ENCODE measurements at places on chromosomes 3 and 15.

DNA sequence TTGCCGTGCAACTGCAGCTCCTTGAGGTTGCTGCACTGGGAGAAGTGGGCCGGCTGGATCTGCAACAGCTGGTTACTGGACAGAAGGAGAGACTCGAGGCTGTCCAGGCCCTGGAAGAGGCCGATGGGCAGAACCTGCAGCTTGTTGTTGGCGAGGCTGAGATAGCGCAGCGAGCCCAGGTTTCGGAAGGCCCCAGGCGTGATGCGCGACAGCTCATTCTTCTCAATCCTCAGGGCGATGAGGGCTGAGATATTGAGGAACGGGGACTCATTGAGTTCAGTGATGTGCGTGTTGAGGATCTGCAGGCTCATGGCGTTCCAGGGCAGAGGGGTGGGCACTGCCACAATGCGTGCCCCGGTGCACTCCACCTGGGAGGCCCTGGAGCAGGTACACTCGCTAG is 9.0 kb downstream of the LRRC15 start:
- no peak for DNase-seq

GRCh38 chr3:16407366-16407765 is 106.1 kb downstream of the RFTN1 start:
- DNase-seq = no peak

DNA sequence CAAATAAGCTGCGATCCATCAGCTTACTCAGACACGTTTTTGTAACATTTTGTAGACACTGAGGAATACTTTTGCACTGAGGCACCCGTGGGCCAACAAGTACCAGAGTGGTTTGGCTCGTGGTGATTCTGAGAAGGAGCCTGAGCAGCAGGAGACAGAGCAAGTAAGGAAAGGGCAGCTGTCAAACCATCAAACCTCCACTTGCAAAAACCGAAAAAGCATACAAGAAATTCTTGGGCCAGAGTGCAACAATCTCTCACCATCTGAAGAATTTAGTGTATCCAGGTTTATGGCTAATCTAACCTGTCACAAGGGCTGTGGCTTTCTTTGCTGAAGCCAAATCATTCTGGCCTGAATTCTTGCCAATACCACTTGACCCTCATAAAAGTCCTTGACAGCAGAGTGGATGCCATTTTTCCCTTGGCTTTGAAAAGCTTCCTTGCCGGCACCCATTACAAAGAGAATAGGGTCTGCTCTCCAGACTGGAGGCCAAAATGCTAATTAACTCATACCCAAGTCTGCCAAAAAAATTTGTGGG is 56.7 kb downstream of the MYO1E start:
- no peak for DNase-seq

- DNase-seq = no peak
Observed at GRCh38 chr15:45486317-45486716, 36.2 kb downstream of the SLC30A4 start.

- no peak for DNase-seq
Observed at GRCh38 chr3:59426821-59427565, 377.2 kb upstream of the CFAP20DC start.

DNA sequence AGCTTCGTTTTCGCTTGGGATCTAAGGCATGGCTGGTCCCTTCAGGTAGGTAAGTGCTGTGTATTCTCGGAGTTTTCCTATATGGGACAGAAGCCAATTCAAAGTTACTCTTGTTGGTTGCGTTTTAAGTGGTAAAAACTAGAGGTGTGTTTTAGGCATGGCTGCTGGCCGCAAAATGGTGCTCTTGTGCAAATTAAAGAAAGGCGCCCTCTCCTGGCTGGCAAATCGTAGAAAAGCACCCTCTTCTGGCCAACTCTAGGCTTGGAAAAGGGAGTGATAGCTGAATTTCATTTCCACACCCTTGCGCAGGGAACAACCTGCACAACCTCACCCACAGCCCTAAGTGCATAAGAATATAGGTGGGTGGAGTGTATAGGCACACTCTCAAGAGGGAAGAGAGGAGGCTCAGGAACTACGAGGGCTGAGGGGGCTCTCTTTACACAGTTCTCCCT is 23.5 kb downstream of the DRD3 start:
- DNase-seq = peak; percentile 35

GRCh38 chr3:79047581-79047980 is 720.2 kb downstream of the ROBO1 start:
- DNase-seq = no peak

- DNase-seq = no peak
Observed at GRCh38 chr3:150602426-150603152, 532 bp upstream of the SELENOT start.

DNA sequence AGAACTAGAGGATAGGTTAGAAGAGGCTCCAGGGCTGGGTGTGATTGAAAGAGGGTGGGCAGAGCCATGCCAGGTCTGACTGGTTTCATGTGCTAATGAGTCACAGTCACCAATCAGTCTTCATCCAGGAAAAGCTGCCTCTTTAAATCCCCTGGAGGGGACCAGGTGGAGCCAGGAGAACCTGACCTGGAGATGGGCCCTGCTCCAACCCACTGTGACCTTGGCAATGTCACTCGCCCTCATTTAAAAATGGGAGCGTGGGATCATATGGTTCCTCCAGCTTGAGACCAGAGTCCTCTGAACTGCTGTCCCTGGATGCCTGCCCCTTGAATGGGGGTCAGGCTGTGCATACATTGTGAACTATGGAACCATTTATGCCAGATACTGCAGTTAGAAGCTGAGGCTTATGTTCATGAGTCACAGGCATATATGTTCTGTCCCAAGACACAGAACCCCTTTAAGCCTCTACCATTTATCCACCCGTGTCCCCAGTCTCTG is 23.0 kb downstream of the HES1 start:
- DNase-seq = no peak

- DNase-seq = no peak
Observed at GRCh38 chr15:60941448-60941847, 287.7 kb downstream of the RORA start.

GRCh38 chr3:184645336-184645735 is 66.5 kb downstream of the MAGEF1 start:
- no peak for DNase-seq

GRCh38 chr15:66138096-66138783 is 115.3 kb downstream of the MEGF11 start:
- no peak for DNase-seq

DNA sequence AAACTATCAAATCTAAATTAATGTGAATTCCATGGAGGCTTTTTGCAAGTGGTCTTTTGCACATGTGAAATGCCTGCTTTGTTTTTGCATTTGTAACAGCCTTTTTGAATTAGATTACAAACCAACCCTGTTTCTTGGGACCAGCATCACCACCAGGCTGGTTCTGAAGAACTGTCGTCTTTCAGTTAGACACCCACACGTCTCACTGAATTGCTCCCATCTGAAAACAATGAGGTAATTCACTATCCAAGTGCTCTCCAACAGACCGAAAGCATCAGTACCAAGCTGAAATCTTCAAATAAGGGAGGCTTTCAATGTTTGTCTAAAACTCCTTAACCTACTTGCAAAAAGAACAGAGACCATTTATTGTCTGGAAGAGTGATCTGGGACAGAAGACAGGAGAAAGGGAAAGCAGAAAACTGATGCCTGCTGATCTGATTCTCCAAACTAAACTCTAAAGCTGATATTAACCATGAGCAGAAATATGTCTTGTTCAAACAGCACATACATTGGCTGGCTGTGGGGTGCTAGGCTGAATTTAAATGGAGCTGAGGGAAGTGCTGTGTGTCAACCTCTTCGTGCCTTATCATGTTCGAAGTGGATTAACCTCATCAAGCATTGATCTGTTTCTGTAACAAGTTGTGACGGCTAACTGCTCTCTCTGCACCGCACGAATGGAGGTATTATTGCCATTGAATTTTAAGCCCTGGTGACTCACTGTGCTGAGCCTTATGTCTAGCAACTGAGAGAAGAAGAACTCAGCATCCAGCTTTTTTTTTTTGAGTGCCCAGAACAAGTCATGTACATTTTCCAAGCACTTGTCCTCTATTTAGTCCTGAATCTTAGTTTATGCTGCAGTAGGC is 213.7 kb upstream of the P2RY1 start:
- no peak for DNase-seq

DNA sequence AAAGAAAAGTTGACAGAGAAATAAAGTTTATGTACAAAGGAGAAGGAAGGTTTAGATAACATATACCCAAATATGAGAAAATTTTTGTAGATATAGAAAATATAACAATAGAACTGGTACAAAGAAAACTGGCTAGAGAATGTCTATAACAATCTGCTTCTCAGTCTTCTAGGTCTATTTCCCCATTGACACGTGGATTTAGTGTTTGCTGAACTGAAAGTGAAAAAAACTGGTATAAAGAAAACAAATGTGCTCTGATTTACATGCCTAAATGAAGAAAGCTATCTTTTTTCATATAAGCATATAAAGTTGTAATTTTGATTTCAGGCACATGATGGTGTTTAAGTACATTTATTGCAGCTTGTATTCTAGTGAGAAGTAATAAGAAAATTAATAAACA is 9.8 kb downstream of the KCNMB2 start:
- DNase-seq = no peak

DNA sequence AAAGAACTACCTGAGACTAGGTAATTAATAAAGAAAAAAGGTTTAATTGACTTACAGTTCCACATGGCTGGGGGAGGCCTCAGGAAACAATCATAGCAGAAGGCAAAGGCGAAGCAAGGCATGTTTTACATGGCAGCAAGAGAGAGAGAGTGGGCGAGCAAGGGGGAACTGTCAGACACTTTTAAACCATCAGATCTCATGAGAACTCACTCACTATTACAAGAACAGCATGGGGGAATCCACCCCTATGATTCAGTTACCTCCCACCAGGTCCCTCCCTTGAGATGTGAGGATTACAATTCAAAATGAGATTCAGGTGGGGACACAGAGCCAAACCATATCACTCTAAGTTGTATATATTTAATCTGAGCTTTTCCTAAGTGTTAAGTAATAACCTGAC is 79.0 kb upstream of the MLF1 start:
- DNase-seq = no peak

GRCh38 chr15:65375871-65376607 is 1.8 kb downstream of the IGDCC3 start:
- DNase-seq = no peak

GRCh38 chr15:101105059-101105891 is 146.6 kb downstream of the CHSY1 start:
- no peak for DNase-seq

DNA sequence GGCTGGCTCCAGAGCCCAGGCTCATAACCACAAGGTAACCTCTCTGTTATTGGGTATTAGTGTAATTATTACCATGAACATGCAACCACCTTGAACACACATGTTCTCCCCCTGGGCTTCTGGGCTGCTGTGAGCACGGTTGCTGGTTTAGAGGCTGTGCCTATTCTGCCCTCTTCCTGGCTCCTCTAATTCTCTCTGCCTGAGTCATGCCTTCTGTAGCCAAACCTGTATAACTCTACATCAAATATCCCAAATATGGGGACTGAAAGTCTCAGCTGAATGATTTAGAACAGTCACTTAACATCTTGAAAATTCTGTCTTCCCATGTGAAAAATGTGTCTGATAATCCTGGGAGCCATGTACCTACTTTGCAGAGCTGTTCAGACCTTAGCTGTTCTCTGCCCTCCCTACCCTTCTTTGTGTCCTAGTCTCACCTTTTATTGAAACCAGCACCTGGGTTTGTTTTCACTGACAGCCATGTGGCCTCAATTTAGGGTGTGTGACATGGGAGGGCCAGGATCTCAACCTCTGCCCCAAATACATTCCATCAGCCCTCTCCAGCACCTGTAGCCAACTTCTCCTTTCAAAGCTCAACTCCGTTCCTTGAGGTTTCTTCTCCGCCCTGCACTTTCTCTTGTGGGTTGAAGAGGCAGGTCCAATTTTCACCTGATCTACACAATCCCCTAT is 60.7 kb downstream of the PDZRN3 start:
- no peak for DNase-seq

DNA sequence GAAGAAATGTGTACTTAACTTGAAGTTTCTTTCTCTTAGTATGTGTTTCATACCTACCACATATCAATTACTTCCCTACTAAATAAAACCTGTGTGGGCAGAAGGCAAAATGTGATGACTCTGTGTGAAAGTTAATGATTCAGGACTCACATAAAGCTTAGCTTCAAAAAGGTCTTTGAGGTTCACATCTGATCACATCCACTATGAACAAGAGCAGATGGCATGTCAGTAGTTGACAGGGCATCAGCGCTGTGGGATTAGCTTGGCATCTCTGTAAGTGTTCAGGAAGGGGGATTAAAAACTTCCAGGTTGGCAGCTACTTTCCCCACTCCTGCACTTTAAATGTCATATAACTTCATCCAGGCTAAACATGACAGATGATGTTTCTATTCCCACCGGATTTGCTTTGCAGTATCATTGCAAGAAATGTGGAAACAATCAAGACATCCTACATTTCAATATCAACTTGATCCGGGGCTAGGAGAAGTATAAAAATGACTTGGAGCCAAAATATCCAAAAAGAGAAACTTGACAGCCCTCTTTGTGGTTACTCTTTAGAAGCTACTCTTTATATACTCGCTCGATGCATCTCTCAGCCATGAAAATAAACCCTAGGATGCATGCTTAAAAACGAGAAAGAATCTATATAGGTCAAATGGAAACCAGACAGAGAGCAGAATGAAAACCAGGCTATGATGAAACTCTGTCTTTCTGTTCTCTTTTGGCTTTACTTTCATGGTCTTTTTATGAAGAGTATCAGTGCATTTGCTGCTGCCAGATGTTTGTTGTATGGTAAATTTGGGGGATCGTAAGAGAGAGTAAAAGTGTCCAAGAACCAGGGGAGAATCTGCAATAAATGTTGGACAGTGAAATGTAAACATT is 273.1 kb upstream of the ALCAM start:
- DNase-seq = no peak

- no peak for DNase-seq
Observed at GRCh38 chr3:17579289-17580031, 163.0 kb downstream of the TBC1D5 start.

DNA sequence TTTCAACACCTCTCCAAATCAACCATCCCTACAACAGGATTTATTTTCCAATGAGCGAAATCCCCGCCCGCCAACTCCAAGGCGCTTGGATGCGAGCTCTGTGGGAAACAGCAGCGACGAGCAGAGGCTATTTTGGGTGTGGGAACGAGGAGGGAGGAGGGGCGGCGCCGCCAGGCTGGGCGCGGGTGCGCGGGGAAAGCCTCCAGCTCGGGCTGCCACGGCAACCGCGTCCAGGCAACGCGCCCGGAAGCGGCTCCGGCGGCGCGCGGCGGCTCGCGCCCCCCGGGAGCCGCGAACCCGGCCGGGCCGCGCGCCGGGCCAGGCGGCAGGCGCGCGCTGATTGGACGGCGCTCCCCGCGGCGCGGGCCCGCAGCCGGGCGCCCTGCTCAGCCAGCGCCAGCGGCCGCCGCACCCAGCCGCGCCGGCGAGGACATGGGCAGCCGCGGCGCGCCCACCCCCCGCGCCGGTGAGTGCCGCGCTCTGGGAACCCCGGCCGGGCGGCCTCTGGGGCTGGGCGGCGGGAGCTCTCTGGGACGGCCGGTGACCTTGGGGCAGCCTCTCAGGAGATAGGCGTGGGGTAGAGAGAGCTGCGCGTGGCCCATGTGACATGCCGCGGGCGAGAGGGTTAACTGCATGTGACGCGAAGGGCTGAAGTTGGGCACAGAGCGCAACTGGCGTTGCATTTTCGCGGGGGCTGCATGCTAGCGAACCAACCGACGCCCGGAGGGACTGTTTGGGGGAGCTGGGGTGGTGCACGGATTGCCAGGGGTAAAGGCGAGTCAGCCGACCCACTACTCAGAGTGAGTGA is at the start of gene FAM81A:
Gene FAM81A (plus strand): TSS at position 370 of the 808 bp plus-strand sequence. CDS start 20,441 bp downstream, outside the sequence.
- DNase-seq = peak; percentile 22

- no peak for DNase-seq
Observed at GRCh38 chr15:38190501-38190900, 62.1 kb upstream of the SPRED1 start.

GRCh38 chr3:182180654-182181385 is 469.1 kb downstream of the SOX2 start:
- no peak for DNase-seq
